ENCODE measurements at places on chromosomes 2 and 18. TPM values are rescaled to one million over a fixed set of nuclear protein-coding genes. Genes with fewer than 3 reads are reported as not detected.

BMP10 gene
- not detected for total RNA-seq

NYAP2 gene
- 0.36 TPM for total RNA-seq

TTR gene
- total RNA-seq: not detected

TEX261 gene
- total RNA-seq: 57.2 TPM

GRCh38 chr18:26649193-26649543 is 100.8 kb upstream of the KCTD1 start:
- no peak for DNase-seq

DNA sequence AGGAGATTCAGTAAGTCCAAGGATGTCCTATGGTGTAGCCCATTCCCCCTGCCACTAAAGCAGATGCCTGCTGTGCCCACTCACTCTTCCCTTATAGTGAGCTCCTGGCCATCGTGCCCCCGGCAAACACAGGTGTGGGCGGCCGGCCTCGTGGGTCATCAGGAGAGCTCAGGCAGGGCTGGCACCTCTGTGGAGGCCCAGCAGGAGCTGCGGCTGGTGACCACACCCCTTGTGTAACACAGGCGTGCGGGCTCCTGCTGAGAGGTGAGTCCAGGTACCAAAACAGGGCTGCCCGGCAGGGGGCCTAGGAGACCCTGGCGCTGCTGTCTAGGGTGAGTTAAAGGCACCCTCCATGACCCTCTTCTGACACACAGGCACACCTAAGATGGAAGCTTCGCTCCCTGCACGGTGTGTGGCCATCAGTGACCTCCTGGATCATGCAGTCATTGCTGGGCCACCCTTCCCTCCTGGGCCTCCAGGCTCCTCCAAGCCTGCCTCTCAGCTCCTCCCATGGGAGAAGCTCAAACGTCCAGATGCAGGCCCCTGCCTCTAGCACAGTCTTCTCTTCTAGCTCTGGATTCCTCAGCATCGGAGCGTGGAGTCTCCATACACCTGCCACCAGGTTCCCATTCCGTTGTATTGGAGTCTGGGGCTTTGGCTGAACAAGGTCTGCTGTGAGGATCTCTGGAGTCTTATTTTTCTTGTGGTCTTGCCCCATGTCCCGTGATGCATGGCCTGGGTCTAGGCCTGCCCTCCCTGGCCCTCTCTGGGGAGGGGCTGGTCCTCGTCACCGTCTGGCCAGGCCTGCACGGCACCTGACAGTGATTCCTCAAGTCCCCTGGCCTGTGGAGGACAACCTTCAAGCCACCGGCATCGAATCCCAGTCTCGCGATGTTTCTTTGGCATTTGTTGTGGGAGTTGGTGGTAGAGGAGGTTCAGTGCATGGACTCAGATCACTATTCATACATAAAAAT is 246.9 kb downstream of the ACKR3 start:
- DNase-seq: no peak

GRCh38 chr2:44951124-44951523 is 9.6 kb downstream of the SIX3 start:
- DNase-seq: no peak

DNA sequence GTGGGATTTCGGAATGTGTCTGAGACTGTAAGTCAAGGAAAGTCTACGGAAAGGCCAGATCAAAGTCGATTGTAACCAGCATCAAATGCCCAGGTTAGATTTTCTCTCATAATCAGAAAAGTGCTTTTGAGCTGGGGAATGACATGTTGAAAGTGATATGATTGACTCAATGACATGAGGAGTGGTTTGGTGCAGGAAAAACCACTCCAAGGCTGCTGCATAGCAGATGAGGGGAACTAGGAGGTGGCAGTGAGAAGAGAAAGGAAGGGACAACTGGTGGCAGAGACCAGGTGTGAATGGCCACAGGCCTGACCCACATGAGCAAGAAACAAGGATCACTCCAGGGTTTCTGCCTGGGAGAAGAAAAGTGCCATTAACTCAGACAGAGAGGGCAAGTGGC is 822 bp downstream of the SLC35F6 start:
- no peak for DNase-seq

DNA sequence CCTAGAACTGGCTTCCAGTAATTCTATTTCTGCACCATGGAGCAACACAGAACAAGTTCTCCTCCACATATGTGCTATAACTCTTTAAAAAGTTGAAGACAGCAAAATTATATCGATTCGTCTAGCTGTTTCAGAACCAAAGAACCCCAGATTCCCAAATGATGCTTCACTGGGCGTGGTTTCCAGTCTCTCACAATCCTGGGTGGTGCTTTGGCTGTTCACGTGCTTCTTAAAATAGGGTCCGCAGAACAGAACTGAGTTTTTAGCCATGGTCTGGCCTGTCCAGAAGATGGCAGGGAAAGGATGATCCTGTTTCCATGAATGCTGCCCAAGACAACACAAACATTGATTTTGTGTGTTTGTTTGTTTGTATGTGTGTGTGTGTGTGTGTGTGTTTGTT is 37.6 kb upstream of the PARD3B start:
- no peak for DNase-seq

- DNase-seq: no peak
Measured at GRCh38 chr2:226796012-226796839, 3.4 kb downstream of the IRS1 start.

DNA sequence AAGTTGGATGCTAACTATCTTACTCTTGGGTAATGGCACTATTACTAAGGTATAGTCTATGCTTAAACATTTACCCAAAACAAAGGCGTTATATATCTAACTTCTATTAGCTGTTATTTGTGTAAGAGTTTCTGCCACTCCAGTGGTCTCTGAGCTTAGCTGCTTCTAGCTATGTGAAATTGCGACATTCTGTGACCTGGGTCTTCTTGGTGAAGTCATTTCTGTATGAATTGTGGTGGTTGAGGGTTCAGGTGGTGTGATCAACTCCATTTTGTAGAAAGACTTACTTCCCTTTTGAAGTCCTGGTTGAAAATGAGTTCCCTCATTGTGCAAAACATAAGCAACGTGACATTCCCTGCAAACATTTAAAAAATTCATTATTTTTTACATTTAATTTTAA is 221.6 kb downstream of the PIK3C3 start:
- DNase-seq: no peak

DNA sequence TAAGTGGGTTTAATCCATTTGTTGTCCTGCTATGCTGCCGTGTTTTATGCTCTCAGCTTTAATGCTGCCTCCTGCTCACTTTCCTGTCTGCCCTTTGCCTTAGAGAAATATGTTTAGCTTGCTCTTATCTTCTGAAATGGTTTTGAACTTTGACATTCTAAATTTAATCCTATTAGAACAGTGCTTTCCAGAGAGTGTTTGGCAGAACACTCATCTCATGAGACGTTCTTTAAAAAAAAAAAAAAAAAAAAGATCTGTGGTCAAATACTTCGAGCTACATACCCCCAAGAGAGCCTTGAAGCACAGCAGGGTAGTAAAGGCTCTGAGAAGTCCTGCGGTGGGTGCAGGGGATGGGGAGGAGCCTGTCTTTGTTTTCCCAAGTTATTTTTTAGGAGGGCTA is 161.3 kb downstream of the SPP2 start:
- no peak for DNase-seq

- no peak for DNase-seq
Measured at GRCh38 chr2:161107265-161107664, 53.0 kb upstream of the TANK start.

- no peak for DNase-seq
Measured at GRCh38 chr2:9003366-9003615, 193 bp downstream of the MBOAT2 start.

DNA sequence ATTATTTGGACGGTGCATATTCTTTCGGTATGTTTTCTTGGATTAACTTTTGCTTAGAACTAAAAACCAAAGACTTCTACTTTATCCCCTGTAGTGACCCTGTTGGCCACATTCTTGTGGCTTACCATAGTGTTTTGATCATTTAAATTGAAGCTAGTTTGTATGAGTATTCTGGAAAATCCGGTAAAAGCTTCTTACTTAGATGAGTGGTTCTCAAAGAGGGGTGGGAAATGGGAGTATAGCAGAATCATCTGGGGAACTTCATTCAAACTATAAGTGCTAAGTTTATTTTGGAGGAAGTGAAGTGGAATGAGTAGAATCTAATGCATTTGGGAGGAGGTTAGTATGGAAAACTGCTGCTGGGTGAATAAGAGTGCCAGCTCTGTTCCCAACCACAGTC is 3.8 kb downstream of the PPP1CB start:
- DNase-seq: no peak

- DNase-seq: no peak
Measured at GRCh38 chr2:22737144-22737543, 647.8 kb upstream of the KLHL29 start.

- no peak for DNase-seq
Measured at GRCh38 chr2:143150287-143150686, 21.1 kb downstream of the ARHGAP15 start.

GRCh38 chr2:135773917-135774316 is 32.3 kb downstream of the UBXN4 start:
- DNase-seq: no peak
